ENCODE measurements at places on chromosomes 2 and 18.

- DNase-seq, result no peak
Measured at GRCh38 chr2:85323351-85323987, 4.3 kb downstream of the TGOLN2 start.

GRCh38 chr2:86054535-86055082, 51.1 kb downstream of the POLR1A start:
- DNase-seq, result no peak

GRCh38 chr18:46226461-46226860, 122.3 kb downstream of the HAUS1 start:
- DNase-seq, result no peak

DNA sequence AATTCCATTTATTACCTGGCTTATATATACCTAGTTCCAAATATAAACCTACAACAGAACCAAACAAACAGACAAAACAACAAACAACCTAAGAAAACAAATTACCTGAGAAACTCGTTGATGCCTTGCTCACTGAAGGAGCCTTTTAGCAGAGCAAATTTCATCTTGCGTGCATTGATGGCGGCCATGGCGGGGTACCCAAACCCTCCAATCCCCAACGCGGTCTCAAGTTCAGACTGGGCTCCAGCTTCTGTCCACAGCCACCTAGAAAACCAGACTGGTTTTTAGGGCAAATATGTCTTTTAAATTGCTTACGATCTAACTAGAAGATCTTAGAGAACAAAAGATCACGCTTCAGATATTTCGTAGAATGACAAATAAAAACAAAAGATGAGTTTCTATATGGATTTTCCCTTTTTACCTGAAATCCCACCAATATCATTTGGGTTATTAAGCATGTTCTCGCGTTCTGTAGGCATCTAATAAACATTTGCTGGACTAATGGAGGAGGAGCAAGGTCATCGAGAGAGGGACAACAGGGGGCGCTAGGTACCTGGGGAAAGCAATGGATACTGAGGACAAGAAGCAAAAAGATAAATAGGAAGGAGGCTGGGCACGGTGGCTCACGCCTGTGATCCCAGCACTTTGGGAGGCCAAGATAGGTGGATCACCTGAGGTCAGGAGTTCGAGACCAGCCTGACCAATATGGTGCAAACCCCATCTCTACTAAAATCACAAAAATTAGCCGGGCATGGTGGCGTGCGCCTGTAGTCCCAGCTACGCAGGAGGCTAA, 25.2 kb downstream of the PDIA6 start:
- DNase-seq, result no peak

DNA sequence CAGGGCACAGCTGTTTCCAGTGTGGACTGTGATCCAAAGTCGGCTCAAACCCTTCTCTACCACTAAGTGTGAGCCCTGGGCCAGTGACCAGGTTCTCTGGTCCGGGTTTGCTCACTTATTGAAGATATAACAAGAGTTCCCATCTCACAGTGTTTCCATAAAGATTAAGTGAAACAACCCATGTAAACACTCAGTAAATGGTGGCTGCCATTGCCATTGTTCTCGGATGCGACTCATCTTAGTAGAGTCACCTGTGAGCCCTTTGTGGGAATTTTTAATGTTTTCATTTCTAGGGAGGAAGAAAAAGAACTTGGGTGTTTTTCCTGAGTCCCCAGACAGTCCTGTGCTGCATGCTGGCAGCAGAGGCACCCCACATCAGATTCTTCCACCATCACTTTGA, 53.4 kb downstream of the TPGS2 start:
- DNase-seq, result no peak

GRCh38 chr2:44171018-44171417, 2.3 kb downstream of the PPM1B start:
- no peak for DNase-seq

DNA sequence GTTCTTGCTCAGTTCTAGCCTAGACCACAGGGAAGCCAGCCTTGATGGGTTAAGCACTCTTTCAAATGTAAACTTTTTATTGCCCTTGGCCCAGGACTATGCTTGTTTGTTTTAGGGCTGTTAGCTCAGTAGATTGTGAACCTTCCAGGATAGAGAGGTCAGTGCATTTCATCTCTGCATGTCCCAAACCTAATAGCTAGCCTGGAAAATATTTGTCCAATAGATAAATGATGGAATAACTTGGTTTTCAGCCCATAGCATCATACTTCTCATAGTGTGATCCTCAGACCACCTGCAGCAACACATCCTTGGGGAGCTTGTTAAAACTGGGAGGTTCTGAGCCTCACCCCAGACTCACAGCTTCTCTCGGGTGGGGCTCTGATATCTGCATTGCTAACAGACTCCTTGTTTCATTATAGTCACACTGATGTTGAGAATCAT, 59.8 kb downstream of the TRIB2 start:
- no peak for DNase-seq

GRCh38 chr2:46366668-46367052, 69.5 kb downstream of the EPAS1 start:
- DNase-seq, result no peak

GRCh38 chr18:8834881-8835280, 129.5 kb downstream of the MTCL1 start:
- no peak for DNase-seq

GRCh38 chr2:220478305-220479058, 851.1 kb downstream of the SLC4A3 start:
- no peak for DNase-seq

- no peak for DNase-seq
Measured at GRCh38 chr2:173264603-173265366, 89.9 kb upstream of the CDCA7 start.

DNA sequence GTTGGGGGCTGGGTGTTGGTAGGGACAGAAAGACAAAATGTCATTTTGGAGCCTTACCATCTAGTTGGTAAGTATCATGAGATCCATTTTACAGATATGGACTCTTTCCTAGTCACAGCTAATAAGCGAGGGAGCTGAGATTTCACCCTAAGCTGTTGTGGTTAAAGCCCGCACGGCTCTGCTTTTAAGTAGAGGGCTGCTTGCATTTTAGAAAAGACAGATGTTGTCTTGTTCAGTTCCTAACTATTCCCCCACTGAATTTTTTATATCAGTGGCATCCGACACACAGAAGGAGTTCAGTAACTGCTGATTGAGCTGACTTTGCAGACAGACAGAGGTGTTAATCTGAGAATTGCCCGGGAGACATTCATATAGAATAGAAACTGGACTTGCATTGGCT, 3.7 kb downstream of the QPCT start:
- no peak for DNase-seq

DNA sequence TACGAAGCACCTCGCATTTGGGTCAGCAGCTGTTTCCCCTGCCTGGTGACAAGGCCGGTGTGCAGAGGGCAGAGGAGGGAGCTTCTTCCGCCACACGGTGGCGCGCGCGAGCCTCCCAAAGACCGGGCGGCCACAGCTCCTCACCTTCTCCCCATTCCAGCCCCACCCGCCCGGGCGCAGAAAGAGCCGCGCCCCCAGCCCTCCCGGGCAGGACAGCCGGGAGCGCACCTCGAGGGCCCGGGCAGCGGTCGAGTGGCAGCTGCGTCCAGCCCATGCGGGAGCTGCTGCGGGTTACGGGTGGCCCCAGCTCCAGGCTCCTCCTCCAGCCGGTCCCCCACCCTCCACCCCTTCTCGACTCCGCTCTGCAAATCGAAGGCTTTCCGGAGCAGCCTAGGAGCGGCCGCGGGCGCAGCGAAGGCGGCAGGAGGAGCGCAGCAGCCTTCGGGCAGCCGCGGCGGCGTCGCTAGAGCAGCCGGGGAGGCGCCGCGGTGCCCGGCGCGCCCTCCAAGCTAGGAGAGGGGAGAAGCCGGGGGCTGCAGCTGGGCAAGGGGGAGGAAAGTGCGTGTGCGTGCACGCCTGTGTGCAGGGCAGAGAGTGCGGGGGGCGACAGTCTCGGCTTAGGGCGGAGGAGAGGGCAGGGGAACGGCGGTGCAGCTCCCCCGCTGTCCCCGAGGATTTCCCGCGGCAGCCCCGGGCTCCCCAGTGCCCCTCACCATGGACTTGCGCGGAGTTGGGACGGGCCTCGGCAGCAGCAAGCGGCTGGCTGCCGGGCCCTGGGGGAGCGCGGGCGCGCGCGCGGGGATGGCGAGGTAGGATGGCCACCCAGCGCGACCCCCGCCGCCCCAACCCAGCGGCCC, at the start of gene CCDC85A:
Gene CCDC85A, plus strand, starts transcription at position 348 of the 857 bp plus-strand sequence. CDS start 635 bp downstream, outside the sequence.
- DNase-seq, result peak; percentile 28

GRCh38 chr18:34709104-34709503, 994 bp upstream of the DTNA start:
- DNase-seq, result peak; percentile 1

GRCh38 chr2:238581126-238581525, 154.4 kb downstream of the ASB1 start:
- DNase-seq, result no peak

- DNase-seq, result no peak
Measured at GRCh38 chr2:157815421-157815820, 60.7 kb downstream of the ACVR1 start.

- no peak for DNase-seq
Measured at GRCh38 chr2:233100192-233100998, 40.3 kb downstream of the INPP5D start.

DNA sequence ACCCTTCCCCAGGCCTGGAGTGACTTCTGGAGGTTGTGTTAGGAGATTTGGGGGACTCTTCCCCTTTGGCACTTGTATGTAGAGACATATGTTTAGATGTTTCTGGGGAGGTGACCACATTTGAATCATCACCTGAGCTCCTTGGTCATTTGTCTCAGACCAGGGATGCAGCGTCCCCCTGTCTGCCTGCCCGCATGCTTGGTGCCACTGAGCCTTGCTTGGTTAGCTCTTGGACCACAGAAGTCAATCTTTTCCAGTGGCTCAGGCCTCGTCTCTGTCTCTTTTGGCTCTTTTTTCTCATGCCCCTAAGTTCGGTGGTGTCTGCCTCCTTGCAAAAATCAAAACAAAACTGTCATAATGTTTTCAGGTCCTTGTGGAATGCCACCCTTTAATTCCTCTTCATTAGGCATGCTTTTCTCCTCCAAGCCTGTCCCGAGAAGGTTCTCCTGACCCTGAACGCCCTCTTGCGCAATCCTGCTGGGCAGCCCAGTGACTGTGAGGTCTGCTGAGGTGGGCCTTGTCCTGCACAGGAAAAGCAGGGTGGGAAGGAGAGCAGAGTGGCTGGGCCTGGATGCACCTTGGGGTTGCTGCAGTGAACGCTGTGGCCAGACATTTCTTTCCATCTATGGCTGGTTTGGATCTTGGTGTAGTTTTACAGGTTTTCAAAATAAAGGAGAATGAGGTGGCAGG, 24.9 kb downstream of the GLI2 start:
- DNase-seq, result no peak

GRCh38 chr2:29923110-29923721, 1.8 kb upstream of the ALK start:
- DNase-seq, result no peak

- no peak for DNase-seq
Measured at GRCh38 chr2:99980176-99980575, 162.2 kb downstream of the AFF3 start.

- no peak for DNase-seq
Measured at GRCh38 chr18:78407466-78407844, 572.2 kb upstream of the SALL3 start.

DNA sequence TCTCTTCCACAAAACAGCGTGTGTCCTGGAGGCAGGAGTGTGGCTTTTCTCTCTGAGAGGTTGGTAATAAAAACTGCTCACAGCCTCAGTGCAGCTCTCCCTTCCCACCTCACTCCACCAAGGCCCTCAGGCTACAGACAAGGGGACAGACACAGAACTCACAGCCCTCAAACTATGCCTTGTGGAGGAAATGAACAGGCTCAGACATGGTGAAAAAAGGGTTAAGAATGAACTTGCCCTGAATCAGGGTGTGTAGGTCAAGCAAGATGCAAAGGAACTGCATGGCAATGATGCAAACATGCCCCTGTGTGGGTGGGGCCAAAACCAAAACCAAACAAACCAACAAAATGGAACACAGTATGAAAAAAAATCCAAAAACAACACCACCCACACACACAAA, 125.8 kb downstream of the GALNT14 start:
- no peak for DNase-seq

GRCh38 chr2:239289545-239289944, 111.3 kb downstream of the HDAC4 start:
- no peak for DNase-seq

DNA sequence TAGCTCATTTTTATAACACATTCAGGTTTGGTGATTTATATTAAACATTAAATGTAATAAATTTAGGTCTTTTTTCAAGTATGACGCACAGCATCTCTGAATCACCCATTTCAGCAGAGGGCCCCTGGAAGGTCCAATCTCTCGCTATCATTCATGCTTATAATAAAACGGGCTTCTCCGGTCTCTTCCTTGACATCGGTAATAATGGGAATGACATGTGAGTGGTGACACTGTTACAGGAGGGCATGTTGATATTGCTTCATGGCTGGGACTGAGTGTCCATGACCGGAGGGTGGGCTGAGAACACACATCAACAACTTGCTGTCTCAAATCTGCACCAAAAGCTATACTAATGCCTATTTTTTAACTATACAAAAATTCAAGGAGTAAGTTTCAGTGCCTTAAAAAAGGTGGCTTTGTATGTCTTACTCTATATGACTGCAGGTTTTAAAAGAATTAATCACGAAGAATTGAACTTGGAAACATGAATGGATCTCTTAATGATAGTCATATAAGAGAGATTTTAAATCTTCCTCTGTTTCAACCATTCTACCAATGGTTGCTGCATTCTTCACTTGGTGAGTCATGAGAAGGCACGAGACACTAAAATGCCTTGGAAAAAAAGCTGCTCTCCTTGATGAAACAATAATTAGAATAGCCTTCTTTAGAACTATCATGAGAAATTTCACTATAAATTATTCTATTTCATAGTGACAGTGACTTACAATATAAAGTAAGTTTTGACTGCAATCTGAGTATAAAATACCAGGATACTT, 101.9 kb upstream of the NRP2 start:
- no peak for DNase-seq

Data from GOT3 (cell line).